Activated CD4-positive, alpha-beta T cell treated with anti-CD3 and anti-CD28 coated beads, Interleukin-2, amount 50 U/mL, for 16 hours (primary cell): ENCODE measurements at places on chromosomes 11 and 22.
A peak's percentile ranks its signal among the peaks of the same experiment; 100 is the strongest.

DNA sequence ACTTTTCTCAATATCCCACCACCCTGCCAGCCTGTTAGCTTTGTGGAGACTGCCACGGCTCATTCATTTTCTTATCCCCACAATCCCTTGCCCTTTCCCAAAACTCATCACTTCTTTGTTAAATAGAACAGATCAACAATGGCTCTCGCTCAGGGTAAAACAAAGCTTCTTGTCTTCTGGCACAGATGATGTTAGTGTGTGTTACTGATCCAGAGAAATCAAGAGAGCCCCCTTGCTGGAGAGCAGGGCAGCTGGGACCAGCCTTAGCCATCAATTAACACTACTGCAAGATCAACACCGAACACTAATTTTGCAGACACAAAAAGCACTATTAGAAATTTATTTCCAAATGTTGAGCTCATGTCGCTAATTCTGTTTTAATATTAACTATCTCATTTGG lies 420.9 kb downstream of the TENM4 start:
- no peak for DNase-seq

- no peak for DNase-seq
These were observed 353.9 kb upstream of the TENM4 start for GRCh38 chr11:79794484-79795393.

- DNase-seq, result peak; percentile 32
These were observed 563 bp downstream of the GATD1 start for GRCh38 chr11:776561-777287.

DNA sequence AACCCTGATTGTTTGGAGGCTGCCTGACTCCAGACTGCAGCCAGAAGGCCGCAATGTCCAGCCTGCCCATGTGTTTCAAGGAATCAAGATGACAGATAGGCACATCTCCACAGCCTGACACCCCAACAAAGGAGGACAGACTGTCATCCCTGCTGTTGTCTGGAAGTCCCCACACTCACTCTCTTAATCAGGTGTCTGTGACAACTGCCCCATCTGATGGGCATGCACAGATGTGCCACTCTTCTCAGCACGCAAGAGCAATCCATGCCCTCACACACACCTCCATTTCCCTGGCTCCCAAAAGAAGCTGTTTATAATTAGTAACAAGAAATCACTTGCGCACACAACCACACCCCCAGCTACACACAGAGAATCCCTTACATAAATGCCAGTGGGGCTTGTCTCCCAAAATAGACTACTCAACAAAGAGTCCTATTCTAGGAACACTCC lies 117.6 kb downstream of the C11orf58 start:
- DNase-seq, result no peak

GRCh38 chr11:96101146-96101545 lies 177.2 kb upstream of the MTMR2 start:
- DNase-seq, result no peak

DNA sequence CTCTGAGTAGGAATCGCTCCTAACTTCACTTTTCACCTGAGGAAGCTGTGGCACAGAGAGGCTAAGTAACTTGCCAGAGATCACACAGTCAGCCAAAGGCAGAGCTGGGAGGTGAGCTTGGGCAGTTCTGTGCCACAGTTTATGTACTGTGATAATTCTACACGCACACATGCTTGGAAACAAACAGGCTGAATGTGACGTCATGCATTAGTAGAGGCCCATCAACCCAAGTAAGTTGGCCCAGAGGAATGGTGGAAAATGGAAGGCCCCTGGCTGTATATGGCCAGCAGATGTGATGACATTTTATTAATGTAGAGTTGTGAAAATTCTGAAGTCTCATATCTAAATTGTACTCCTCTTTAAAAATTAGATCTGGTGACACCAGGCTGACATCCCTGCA lies 394.0 kb downstream of the MIAT start:
- no peak for DNase-seq

DNA sequence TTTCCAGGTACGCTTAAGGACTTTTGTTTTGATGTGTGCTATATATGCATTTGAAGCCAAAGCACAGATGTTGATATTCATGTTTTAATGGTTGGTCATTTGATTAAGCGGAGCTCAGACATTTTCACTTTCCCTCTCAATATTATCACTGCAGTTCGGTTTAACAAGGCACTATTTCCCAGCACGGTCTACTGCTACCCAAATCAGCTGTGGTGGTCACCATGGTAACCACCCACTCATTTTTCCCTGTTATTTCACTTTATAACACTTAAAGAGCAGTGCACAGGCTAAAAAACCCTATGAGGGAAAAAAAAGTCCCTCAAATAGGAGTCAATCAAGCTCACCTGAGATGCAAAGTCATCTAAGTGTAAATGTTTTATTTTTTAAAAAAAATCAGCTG lies 439.6 kb upstream of the CCDC90B start:
- no peak for DNase-seq

DNA sequence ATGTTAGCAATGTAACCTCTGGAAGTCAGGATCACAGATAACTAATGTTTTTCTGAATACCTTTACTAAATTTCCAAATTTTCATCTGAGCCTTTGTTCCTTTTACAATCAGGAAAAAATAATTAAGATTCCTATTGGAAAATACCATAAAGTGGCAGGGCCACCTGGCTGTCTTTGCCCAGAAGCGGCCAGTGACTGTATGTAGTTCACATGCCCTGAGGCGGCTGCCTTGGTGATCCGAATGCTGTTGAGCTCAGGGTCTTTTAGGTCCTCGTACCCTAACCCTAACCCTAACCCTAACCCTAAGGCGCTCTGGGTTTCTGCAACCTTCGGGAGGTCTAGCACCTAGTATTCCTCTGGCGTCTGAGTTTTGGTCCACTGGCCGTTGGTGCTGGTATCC lies 8.5 kb upstream of the ARFGAP3 start:
- no peak for DNase-seq

DNA sequence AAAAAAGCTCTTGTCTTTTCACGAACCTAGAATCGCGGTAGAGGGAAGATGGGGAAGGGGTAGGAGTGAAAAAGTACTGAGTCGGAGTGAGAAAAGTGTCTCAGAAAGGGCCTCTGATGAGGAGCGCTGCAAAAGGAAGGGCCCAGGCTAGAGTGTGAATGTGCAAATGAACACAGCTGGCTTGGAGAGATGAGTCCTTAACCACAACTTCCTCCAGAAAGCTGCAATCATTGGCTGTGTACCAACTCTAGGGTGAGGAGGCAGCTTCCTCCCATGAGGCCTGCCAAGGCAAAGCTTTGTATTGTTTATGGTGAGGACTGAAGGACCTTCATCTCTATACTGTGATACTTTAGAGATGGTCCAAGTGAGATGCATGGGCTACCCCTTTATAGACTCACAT lies 566.9 kb upstream of the ANO5 start:
- DNase-seq, result no peak
